Activated T-cell treated with anti-CD3 and anti-CD28 coated beads, Interleukin-2, amount 50 U/mL, for 4 hours (primary cell): ENCODE measurements at places on chromosomes 3 and 15. TPM values are rescaled to one million over a fixed set of nuclear protein-coding genes. Genes with fewer than 3 reads are reported as not detected.

The NR2E3 gene
- total RNA-seq: not detected

The HDGFL3 gene
- total RNA-seq: 3.9 TPM

The C2CD4A gene
- 0.43 TPM for total RNA-seq

The FANCD2OS gene
- not detected for total RNA-seq

The MYL3 gene
- not detected for total RNA-seq

The CLRN1 gene
- total RNA-seq: not detected

The NDN gene
- total RNA-seq: 1.3 TPM

The ARGFX gene
- not detected for total RNA-seq

The MFGE8 gene
- total RNA-seq: 5.7 TPM

The AQP9 gene
- total RNA-seq: 0.99 TPM

The ZMYND10 gene
- total RNA-seq: 1.0 TPM

The LRRC31 gene
- not detected for total RNA-seq

The CD96 gene
- 25.2 TPM for total RNA-seq

The FHIT gene
- 2.4 TPM for total RNA-seq
